ENCODE measurements at places on chromosomes 11 and 22. TPM values are rescaled to one million over a fixed set of nuclear protein-coding genes. Genes with fewer than 3 reads are reported as not detected.

The APOL1 gene
- total RNA-seq = 38.4 TPM

The MS4A6A gene
- not detected for total RNA-seq

The SART1 gene
- 37.3 TPM for total RNA-seq

The GUCY1A2 gene
- total RNA-seq = 0.80 TPM

DNA sequence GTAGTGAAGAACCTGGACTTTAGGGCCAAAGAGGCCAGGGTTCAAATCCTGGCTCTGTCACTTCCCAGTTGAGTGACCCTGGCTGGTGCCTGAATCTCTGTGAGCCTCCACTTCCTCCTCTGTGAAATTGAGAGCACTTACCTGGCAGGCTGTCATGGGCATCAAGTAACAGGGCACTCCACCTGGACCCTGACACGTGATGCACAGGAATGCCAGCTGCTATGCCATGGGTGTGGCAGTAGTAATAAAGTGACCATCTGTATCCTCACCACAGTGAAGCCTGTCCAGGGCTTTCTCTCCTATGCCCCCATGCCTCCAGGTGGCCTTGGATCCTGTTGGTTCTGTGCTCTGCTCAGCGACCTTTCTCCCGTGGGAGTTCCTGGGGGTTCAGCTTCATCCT lies 29.8 kb upstream of the PPP6R3 start:
- H3K4me1 ChIP-seq = no peaks in the 10 kb centered on the region
- no peak overlapping the region for H3K27ac ChIP-seq
- DNase-seq = no peak
- peaks cover 32% of the 10 kb centered on the region for H3K36me3 ChIP-seq
- H3K4me3 ChIP-seq = no peak overlapping the region

DNA sequence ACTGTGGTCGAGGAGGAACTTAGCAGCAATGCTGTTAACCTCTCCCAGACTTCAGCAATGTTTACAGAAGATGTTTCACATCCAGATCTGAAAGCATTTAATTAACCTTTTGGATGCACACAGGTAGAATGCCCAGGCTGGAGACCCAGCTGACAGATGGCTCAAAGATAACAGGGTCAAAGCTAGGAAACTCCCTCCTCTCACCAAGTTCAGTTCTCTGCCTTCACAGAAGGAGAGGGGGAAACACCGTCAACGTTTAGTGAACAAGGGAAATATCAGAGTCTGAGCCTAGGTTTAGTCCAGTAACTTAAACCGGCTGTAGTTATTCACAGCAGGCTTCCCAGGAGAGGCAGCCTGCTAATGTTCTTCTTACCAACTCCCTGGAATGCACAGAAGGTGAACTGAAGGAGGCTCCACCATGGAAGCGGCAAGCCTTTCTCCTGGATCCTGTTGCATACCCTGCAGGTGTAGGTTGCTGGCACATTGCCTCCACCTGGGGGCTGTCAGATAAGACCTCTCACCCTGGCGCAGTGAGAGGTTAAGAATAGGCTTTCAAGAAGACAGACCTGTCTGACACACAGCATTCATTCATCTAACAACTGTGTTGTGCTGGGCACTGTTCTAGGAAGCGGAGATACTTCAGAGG lies 23.5 kb upstream of the ANKK1 start:
- no peak for DNase-seq
- H3K27ac ChIP-seq = no peak overlapping the region
- H3K4me3 ChIP-seq = no peak overlapping the region
- peaks cover 28% of the 10 kb centered on the region for H3K36me3 ChIP-seq

DNA sequence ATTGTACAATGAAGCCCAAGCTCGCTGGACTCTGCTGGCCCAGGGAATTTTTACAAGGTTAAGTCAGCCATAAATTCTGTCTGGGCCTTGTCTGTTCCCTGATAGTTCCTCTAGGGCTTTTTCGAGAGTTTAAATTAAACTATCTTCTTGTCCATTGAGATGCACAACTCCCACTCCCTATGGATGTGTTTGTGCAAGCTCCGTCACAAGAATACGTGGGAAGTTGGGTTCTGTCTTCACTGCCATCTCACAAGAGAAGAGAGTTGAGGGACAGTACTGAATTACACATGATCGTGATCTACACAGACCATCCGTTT lies 153.6 kb upstream of the TTC12 start:
- H3K36me3 ChIP-seq = no peaks in the 10 kb centered on the region
- peaks cover 9% of the 10 kb centered on the region for H3K4me1 ChIP-seq
- no peak overlapping the region for H3K27ac ChIP-seq
- H3K27me3 ChIP-seq = no peaks in the 10 kb centered on the region
- no peak overlapping the region for H3K4me3 ChIP-seq
- no peak for DNase-seq

- no peaks in the 10 kb centered on the region for H3K4me1 ChIP-seq
- H3K27ac ChIP-seq = no peak overlapping the region
- no peak for DNase-seq
- H3K27me3 ChIP-seq = peaks cover 3% of the 10 kb centered on the region
- no peaks in the 10 kb centered on the region for H3K36me3 ChIP-seq
Observed at GRCh38 chr11:105823495-105824033, 198.5 kb downstream of the MSANTD4 start.

- peak; percentile 2 for DNase-seq
- H3K4me3 ChIP-seq = no peak overlapping the region
- H3K27me3 ChIP-seq = peaks cover 2% of the 10 kb centered on the region
- peaks cover 12% of the 10 kb centered on the region for H3K4me1 ChIP-seq
Observed at GRCh38 chr11:69172674-69173073, 16.9 kb downstream of the SMIM38 start.

GRCh38 chr11:98600786-98601773 lies 419.7 kb upstream of the CNTN5 start:
- DNase-seq = no peak

DNA sequence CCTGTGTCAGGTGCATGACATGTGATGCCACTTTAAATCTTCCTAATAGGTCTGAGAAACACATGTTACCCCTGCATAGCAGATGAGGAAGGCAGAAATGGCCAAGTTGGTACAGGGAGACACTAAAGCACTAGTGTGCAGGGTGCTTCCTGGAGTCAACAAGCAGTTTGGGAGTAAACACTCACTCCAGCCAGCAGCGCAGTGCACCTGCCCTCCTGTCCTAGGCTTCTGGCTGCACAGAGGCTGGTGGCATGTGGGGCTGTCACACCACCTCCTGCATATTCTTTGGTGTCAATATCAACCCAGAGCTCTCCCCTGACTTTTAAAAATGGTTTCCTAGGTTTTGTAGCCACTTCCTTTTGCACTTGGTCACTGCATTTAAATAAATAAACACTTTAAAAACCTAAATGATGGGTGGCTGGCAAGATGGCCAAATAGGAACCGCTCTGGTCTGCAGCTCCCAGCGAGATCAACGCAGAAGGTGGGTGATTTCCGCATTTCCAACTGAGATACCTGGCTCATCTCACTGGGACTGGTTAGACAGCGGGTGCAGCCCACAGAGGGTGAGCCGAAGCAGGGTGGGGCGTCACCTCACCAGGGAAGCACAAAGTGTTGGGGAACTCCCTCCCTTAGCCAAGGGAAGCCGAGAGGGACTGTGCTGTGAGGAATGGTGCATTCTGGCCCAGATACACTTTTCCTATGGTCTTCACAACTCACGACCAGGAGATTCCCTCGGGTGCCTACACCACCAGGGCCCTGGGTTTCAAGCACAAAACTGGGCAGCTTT lies 33.5 kb downstream of the GAB4 start:
- H3K36me3 ChIP-seq = no peaks in the 10 kb centered on the region
- H3K4me1 ChIP-seq = no peaks in the 10 kb centered on the region
- H3K27me3 ChIP-seq = no peaks in the 10 kb centered on the region
- H3K27ac ChIP-seq = no peak overlapping the region

- H3K27ac ChIP-seq = no peak overlapping the region
- no peak overlapping the region for H3K4me3 ChIP-seq
- H3K27me3 ChIP-seq = peaks cover 2% of the 10 kb centered on the region
- peaks cover 12% of the 10 kb centered on the region for H3K4me1 ChIP-seq
- no peaks in the 10 kb centered on the region for H3K36me3 ChIP-seq
- DNase-seq = no peak
Observed at GRCh38 chr11:16873289-16873688, 134.8 kb downstream of the C11orf58 start.
